Astrocyte (in vitro differentiated cells and primary cell): ENCODE measurements at places on chromosomes 12 and 14. TPM values are rescaled to one million over a fixed set of nuclear protein-coding genes. Genes with fewer than 3 reads are reported as not detected.

DNA sequence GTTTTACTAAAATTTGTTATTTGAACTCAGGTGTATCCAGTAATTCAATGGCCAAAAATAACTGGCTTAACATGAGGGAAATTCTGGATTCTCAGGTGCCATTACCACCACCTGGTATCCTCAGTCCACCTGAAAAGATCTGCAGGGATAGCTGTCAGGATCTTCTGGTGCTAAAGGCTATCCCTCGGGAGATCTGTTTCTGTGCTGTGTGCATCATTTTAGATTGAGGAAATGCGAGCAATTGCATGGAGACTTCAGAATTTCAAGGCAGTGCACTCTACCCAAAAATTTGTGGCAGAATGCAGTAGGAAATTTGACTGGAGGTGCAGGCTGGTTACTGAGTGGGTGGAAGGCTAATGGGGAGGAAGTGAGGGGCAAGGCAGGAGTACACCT, 26.4 kb downstream of the ZCCHC8 start:
- DNase-seq, result no peak

DNA sequence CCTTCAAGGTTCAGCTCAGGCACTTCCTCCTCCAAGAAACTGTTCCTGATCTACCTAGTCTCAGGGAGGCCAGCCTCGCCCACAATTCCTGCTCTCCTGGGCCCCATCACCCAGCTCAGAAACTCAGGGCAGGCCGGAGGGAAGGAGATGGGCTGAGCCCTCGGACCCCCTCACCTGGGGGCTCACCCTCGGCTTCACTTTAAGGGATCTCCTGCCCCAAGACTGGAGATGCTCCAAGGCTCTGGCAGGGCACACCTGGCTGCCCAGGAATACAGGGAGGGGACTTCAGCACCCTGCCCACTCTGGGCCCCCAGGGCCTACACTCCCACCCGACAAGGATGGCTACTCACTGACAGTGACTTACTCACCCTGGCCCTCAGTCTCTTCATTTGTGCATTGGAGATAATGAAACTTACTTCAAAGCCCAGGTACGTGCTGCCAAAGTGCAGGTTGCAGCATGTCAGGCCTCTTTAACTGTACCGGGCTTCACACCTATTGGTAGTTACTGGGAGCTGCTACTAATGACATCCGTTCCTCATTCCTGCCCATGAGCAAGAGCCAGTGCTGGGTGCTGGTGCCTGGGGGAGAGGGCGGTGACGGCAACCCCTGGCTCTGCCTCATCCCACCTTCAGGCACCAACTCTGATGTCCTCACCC, 21.0 kb upstream of the PPP1R13B start:
- no peak for DNase-seq

GRCh38 chr12:119354172-119354571, 19.6 kb downstream of the CCDC60 start:
- DNase-seq, result no peak

DNA sequence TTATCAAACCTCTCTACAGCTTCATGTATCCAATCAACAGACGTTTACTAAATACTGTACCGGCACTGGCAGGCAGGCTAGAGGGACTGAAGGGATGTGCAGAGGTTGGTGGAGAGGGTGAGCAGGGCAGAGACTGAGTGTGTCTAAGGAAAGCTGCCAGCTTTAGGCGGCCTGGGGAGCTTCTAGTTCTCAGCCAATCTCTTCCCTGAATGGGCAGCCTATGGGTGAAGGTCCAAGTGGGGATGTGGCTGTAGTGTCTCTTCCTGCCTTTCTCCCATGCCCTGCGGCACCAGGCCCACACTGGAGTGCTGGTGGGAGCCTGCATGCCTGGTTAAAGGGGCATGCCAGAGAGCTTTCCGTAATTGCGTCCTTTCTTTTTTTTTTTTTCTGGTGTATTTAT, 239.8 kb downstream of the CACNA1C start:
- DNase-seq, result no peak

DNA sequence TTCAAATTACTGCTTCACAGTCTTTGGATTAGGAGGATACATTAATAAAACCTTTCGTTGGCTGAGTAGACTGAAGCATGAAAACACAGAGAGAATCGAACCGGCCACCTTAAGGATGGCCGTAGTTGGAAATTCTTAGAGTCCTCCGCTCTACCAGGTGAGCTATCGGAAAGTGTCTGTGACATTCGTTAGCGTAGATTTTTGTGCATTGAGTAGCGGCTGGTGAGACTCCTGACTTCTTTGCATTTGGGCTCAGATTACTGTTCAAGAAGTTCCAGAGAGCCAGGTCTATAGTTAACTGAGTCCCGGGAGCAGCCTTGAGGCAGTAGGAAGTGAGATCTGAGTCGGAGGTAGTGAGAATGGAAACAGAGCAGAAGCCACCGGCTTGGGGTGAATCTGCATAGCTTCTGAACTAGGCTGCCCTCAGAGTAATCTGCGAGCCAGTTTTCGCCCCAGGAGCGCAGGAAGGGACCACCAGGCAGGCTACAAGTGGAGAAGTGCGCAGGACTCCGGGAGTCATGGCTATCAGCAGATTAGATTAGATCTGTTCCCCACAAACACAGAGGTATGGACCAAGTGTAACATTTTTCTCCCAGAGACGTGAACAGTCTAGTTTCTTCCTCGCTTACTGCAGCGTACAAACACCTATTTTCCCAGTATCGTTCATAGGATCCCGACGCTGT, 11.0 kb downstream of the OR6S1 start:
- DNase-seq, result no peak

DNA sequence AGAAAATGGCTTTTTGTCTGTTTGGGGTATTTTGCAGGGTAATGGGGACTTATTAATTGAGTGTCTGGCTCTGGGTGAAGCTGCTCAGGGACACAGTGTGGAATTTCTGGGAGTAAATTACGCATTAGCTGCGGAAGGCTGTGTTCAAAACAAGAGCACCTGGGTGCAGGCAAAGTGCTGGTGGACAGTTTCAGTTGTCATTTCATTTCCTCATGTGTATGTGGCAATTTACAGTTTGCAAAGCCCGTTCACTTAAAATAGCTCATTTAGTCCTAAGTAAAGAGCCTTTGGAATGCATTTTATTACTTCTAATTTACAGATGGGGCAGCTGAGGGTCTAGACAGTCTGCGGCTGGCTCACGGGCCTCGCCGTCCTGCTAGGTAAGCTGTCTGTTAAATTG, 546.8 kb downstream of the BCL11B start:
- DNase-seq, result no peak

GAS2L3 gene
- 3.4 and 5.2 TPM in 2 replicates for total RNA-seq

DNA sequence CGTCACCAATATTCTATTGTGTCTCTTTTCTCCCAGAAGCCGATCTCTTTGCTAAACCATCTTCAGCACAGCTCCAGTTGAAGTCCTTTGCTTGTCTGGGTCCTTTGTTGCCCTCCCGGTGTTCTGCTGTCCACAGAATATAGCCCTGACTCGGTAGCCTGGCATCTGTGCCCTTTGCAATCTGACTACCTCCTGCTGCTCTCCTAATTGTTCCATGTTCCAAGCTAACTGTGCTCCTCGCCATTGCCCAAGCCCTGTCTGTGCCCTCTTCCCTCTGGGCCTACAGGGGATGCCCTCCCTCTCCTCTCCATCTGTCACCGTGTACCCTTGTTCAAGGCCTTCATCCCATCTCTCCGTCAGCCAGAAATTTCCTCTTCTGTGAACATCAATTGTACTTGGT, 306.3 kb downstream of the APAF1 start:
- DNase-seq, result no peak

- DNase-seq, result no peak
Observed at GRCh38 chr14:31939934-31940333, 137.2 kb upstream of the ARHGAP5 start.

DNA sequence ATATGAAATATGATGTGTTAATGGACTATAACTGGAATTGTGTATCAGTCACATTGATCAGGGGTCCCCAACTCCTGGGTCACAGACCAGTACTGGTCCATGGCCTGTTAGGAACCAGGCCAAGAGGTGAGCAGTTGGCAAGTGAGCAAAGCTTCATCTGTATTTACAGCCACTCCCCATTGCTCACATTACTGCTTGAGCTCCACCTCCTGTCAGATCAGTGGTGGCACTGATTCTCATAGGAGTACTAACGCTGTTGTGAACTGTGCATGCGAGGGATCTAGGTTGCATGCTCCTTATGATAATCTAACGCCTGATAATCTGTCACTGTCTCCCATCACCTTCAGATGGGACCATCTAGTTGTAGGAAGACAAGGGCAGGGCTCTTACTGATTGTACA, 72.3 kb downstream of the CDK17 start:
- no peak for DNase-seq

KRT73 gene
- total RNA-seq, result not detected in 2 replicates

GRCh38 chr12:64840949-64841717, 16.7 kb downstream of the TBC1D30 start:
- DNase-seq, result no peak

DNA sequence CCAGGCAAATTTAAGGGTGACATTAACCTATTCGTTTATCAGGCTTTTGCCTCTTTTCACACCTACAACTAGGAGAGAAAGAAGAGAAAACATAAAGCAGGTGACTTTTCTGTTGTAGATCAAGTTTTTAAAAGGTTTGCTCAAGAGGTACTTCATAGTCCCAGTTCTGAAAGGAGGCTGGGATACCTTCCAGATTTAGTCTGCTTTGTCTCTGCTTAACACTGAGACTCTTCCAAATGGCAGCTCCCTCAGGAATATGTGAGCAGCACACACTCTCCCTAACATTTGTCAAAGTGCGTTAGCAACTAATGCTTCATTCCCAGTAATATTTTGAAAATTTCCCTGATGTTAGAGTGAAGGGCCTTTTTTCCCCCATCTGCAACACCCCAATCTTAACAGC, 133.7 kb upstream of the RASSF8 start:
- DNase-seq, result no peak

CMA1 gene
- total RNA-seq, result not detected in 2 replicates

DNA sequence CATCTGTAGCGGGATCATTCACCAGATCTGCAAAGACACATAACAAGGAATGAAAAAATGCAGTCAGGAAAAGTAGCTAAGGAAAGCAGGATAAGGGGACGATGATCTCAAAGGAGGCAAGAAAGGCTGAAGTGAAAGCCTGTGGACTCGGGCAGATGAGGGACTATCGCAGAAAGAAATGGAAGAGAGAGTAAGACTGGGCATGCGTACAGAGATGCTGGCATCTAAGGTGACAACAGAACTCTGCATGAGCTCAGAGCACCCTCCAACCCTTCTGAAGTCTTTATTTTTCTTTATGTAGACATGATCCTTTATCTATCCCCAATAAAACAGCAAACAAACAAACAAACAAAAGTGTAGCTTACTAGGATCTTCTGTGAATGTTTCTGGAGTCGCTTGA, 7.2 kb downstream of the MFAP5 start:
- DNase-seq, result no peak

RPL41 gene
- 3,078 and 3,088 TPM in 2 replicates for total RNA-seq

STYX gene
- 24.3 and 26.3 TPM in 2 replicates for total RNA-seq

DNA sequence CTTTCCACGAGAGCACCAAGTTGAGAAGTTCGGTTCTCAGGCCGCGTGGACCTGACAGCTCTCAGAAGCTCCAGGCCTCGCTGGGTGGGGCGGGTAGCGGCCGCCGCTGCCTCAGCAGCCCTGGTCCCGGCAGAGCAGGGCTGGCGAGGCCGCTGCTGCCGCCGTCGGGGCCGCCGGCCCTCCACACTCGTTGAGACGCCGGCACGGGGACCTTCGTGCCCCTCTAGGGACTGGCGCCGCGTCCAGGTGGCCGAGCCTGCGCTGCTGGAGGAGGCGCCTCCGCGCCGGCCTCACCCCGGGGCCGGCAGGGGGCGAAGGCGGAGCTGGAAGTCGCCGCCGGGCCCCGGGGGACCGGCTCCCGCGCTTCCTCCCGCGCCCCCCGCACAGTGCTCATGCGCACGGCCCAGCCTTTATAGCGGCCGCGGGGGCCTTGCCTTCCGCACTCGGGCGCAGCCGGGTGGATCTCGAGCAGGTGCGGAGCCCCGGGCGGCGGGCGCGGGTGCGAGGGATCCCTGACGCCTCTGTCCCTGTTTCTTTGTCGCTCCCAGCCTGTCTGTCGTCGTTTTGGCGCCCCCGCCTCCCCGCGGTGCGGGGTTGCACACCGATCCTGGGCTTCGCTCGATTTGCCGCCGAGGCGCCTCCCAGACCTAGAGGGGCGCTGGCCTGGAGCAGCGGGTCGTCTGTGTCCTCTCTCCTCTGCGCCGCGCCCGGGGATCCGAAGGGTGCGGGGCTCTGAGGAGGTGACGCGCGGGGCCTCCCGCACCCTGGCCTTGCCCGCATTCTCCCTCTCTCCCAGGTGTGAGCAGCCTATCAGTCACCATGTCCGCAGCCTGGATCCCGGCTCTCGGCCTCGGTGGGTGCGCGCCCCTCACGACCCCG, at the start of gene COCH:
Gene COCH, plus strand, starts transcription at position 440 of the 879 bp plus-strand sequence. Its CDS starts 380 bp downstream, at position 820.
- no peak for DNase-seq

DNA sequence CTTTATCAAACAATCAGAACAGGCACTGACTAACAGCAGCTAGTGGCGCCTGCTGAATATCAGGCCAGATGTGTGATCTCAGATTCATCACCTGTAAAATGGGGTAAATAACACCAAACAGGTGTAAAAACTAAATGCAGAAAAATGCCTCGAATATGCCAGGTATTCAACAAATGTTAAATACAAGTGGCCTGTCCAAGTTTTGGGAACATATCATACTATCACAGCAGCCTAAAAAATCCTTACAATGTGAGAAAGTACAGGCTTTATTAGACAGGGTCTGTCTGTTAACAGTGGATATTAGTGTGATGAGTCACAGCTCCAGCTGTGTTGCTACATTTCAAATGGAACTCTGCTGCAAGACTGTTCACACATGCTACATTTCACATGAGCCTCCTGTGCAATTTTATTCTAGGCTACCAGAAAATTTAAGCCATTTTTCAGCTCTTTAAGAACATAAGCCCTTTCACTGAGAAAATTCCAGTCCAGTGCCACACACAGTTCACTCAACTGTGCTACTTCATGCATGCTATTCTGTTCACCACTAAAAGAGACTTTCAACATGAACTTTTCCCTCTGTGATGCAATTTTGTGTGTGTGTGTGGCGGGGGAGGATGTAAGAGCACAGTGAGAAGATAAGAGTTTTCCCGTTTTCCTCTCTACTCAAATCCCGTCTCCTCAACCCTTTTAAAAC, 56.7 kb downstream of the MSRB3 start:
- peak; percentile 87 for DNase-seq

GRCh38 chr12:57143454-57143853, 4.0 kb downstream of the LRP1-AS start:
- DNase-seq, result no peak

DNA sequence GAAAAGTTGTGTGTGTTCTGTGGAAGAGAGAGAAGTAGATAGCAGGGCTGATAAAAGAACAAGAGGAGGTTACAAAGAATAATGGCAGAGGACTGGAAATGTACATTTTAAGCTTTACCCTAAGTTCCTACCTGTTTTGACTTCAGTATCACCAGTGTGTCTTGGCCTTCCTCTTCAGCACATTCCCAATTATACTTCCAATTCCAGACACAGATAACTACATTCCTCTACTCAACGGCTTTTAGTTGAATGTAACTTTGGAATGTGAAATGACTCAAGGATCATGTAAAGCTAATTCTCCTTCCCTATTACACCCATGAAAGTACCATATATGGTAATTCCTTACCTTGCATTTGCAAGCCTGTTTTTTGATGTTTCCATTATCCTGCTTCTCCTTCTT, 5.0 kb downstream of the MGST1 start:
- DNase-seq, result peak; percentile 79
